ENCODE measurements at places on chromosomes 1 and 21.

DNA sequence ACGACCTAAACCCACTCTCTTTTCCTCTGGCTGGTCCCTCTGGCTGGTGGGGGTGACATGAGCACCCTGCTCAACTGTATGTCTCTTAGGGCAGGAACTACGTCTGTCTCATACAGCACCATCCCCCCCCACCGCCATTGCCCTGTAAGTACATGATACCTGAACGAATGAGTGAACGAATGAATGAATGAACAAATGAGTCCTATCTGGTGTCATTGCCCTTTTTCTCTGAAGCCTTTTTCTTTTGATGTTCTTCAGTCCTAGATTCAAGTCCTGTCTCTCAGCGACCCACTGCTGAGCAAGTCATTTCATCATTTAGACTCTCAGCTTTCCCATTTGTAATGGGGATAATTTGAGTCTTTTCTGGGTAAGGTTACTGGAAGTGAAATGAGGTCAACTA lies 10.8 kb downstream of the MATN1 start:
- no peak for DNase-seq

- no peak for DNase-seq
Observed at GRCh38 chr21:34191876-34192275, 118.5 kb downstream of the MRPS6 start.

- no peak for DNase-seq
Observed at GRCh38 chr1:18463984-18464664, 16.6 kb upstream of the KLHDC7A start.

- no peak for DNase-seq
Observed at GRCh38 chr21:43012596-43012995, 38.2 kb downstream of the PKNOX1 start.

DNA sequence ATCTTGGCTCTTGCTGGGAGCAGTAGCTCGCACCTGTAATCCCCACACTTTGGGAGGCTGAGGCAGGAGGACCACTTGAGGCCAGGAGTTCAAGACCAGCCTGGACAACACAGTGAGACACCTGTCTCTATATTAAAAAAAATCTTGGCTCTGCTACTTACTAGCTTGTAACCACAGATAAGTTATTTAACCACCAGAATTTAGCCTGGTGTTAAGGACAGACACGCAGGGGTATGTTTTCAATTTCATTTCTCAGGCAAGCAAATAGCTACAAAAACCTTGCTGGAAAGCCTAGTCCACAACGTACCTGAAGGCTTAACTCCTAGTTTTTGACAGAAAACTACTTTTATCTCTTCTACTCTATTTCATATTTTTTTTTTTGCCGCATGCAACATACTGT lies 24.8 kb upstream of the GFI1 start:
- DNase-seq = no peak

DNA sequence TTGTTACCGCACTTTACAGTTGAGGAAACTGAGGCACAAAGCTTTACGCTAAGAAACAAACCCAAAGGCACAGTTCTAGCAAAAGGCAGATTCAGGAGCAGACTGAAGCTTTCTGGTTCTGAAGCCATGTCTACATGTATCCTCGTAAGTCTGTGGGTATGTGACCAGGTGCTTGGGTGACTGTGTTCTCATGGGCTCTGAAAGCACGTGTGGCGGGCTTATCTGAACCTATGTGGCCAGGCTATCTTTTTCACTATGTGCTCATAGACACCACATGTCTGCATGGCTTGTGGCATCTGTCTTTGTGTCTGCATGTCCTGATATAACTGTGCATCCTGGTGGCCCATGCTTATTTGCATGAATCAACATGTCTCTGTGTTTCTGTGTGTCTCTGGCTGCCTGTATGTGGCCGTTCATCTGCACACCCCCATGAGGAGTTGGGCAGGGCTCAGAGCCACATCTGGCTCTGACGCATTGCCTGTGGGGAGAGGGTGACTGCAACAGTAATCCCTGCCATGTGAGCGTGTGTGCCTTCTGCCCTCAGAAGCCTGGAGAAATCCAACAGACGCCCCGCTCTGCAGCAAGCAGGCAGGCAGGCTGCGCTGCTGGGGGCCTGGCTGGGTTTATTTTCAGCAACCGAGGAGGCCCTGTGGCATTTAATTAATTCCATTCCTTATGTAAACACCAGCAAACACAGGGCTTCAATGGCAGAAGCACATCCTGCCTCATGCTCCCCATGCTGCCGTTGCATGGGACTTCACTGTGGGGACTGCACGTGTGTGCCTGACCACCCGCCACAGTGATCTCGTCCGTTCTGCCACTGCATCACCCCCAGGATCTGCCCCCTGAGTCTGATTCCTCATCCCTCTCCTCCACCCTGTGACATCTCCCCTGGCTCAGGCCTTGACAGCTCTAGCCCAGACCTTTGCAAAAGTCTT lies 115.4 kb downstream of the TRABD2B start:
- no peak for DNase-seq

DNA sequence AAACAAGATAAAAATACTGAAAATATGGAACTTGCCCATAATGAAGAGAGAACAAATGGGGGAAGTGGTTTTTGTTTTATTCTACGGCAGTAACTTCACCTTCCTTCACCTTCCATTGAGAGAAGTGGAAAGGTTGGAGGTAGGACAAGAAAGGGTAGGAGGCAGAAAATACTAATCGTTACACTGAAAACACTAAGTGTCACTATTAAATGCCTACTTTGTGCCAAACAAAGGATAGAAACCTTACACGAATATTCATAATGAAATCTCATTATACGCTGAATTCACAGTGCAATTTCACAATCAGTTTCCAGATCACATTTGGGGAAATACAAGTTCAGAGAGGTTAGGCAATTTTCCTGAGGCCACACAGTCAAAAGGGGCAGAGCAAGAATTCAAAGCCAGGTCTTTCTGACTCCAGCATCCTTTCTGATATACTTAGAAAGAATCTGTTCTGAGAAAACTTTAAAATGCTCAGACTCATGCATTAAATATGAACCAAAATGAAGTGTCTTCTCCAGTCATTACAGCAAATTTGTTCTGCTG lies 3.0 kb downstream of the TIAM1 start:
- DNase-seq = no peak

DNA sequence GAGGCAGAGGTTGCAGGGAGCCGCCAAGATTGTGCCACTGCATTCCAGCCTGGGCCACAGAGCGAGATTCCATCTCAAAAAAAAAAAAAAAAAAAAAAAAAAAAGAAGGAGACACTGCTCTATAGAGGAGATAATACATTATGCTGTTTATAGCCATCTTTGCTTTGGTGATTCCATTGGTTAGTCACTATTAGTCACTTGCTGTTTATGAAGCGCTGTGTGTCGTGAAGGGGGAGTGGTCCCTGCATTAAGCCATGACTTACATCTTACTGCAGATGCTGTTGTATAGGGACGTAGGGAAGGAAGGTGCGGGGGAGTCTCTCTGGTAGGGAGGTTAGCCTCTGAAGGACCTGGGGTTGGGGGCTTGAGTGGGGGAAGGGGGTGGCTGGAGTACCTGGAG lies 48.3 kb downstream of the HUNK start:
- DNase-seq = no peak

DNA sequence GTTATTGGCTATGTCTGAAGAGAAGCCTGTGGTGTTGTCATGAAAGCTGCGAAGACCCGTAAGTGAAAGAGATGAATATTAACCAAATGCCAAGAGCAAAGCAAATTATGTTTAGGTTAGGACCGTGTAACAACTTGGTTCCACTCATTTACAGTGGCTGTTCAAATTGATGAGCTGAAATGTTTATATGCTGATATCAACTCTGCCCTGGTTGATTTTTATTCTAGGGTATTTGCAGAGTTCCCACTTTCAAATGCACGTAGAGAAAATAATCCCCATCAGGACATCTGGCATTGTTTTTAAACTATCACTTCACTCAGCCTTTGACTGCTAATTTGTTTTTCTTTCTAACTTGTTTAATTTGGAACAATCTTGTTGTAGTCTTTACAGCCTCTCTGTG lies 581.6 kb upstream of the ADAMTS5 start:
- no peak for DNase-seq

- no peak for DNase-seq
Observed at GRCh38 chr1:66069976-66070876, 277.5 kb downstream of the PDE4B start.

- no peak for DNase-seq
Observed at GRCh38 chr1:202588503-202589189, 121.6 kb downstream of the SYT2 start.

DNA sequence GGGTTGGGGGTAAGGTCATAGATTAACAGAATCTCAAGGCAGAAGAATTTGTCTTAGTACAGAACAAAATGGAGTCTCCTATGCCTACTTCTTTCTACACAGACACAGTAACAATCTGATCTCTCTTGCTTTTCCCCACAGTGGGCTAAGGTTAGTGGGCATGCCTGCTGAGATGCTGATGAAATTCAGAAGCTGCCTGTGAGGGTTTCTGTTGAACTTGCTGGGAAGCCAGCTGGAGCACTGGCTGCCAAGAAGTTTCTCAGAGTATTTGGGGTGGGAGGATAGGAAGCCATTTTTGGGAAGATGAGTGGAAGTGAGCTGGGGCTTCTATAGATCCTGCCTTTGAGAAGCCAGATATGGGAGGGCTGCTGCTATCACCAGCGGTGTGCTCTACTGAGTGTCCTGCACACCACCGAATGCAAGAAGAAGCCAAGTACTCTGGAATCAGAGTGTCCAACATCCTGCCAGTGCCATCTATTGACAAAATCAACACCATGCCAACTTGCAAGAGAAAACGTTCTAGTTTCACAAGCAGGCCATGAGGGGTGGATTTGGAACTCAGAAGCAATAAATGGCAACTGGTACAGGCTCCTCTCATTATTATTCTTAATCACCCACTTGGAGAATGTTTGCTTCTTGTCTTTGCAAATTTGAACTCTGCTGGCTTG lies 102.7 kb downstream of the PTPRU start:
- DNase-seq = no peak

DNA sequence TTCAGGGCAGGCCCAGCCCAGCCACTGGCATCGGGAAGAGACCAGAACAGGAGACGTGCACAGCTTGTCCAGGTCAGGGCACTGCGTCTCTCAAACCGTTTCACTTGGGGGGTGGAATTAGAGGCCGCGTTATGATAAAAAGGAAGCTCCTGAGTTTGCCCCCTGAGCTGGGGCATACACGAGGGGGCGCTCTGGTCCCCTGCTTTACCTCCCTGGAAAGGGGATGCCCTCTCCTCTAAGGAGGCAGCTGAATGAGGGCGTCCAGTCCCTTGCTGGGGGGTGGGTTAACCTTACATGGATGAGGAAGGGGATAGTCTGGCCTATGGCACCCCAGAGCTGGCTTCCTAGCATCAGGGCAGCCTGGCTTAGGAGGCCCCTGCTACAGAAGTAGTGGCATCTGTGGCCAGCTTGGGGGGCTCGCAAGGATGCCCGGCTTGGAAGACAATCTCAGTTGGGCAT lies 2.3 kb downstream of the MYOG start:
- no peak for DNase-seq

DNA sequence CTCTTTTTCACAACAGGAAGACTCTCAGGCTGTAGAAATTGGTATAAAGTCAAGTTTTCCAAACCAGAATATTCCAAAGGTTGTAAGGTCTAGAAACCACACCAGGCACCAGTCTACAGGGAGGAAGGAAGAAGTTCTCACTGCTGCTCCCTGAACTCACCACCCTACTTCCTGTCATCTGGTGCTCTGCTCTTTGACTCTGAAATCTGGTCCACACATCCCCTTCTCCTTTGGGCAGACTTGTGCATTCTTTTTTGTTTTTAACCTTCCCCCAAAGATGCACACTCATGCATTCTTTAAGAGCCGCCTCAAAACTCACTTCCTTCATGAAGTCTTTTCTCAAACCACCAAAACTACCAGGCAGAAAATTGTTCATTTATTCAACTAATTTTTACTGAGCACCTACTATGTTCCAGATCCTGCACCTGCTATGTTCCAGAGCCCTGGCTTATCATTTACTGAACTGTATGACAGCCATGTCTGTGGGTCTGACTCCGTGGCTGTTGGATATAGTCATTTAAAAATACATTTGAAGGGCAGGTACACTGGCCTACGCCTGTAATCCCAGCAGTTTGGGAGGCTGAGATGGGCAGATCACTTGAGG lies 30.1 kb upstream of the EPS15 start:
- DNase-seq = no peak

DNA sequence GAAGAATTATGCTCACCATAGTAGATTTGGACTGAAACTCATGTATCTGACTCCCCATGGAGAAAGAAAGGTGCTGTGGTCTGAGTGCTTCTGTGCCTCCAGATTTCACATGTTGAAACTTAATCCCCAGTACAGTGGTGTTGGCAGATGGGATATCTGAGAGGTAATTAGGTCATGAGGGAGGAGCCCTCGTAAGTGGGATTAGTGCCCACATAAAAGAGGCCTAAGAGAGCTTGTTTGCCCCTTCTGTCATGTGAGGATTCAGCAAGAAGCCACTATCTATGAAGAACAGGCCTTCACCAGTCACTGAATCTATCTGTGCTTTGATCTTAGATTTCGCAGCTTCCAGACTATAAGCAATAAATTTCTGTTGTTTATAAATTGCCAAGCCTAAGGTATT lies 150.1 kb downstream of the PLPP3 start:
- DNase-seq = no peak

- no peak for DNase-seq
Observed at GRCh38 chr1:17683598-17683997, 71.5 kb upstream of the ACTL8 start.

DNA sequence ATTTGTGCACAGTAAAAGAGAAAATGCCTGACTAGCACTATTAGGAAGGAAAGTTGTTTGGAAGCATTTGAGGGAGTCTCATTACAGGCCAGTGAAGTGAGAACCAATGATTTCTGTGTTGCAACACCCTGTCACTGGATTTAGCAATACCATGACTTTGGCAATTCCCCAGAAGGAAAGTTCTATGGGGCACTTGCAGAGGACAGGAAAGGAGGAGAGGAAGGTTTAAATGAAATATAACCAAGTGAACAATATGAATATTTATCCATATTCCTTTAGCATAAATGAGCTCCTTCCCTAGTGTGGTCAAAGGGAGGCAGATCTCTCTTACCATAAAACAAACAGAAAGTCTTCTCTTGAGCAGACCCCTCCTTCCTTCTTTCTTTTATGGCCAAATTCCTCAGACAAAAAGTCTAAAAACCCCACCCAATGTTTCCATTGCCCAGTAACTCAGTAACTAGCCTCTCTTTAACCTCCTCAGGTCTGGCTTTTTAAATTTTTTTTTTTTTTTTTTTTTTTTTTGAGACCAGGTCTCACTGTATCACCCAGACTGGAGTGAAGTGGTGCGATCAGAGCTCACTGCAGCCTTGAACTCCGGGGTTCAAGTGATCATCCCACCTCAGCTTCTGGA lies 5.5 kb downstream of the TLR5 start:
- DNase-seq = peak; percentile 60

- DNase-seq = peak; percentile 55
Observed at GRCh38 chr1:156498432-156499193, 2.0 kb downstream of the MEF2D start.

Data from OCI-M1 (cell line).